Bone marrow (tissue), 2 donors: ENCODE measurements at places on chromosomes 1 and 21.
A peak's percentile ranks its signal among the peaks of the same experiment; 100 is the strongest.

- no peak for DNase-seq
These were observed 24.4 kb downstream of the TBX15 start for GRCh38 chr1:118963456-118964430.

DNA sequence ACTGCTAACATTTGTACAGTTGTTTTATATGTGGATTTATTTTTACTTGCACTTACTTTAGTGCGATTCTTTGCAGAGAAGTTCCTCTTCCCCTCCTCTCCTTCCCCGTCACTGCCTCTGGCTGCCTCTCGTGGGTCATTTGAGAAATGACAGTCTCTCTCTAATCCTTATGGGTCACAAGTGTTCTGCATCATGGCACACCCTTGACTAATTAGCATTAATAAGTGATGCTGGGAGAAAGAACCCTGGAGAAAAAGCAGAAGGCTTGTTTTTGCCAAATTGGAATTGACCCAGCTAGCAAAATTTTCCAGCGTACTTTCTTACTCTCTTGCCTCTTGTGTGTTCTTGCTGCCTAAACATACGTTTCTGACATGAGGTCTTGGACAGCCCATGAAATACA lies 301.2 kb downstream of the DUSP10 start:
- no peak for DNase-seq

DNA sequence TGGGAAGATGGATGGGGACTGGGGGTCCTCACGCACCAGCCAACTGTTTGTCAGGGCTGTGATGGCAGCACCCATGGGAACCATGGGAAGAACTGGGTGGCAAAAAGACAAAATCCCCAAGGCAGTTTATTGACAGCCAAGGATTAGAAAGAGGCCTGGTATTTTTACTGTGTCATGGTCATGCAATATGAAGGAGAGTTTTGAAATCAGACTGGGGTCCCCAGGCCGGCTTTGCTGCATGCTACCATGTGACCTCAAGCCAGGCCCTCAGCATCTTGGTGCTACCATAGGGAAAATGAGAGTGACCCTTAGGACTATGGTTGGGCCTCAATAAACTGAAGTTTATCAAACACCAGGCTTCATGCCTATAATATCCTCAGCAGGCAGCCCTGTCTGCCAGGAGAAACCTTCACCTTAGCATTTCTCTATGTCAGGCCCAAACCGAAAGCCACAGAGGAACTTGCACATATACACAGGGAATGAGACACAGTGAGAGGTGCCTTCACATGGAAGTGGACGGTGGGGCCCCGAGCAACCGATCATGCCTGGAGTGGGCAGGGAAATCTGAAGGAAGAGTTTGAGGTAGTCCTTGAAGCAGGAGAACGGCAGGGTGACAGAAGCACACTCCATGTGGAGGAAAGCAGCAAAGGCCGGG lies 203.2 kb downstream of the HIVEP3 start:
- DNase-seq, result no peak

- DNase-seq, result no peak
These were observed 1423.9 kb upstream of the PRMT6 start for GRCh38 chr1:105632342-105633196.

DNA sequence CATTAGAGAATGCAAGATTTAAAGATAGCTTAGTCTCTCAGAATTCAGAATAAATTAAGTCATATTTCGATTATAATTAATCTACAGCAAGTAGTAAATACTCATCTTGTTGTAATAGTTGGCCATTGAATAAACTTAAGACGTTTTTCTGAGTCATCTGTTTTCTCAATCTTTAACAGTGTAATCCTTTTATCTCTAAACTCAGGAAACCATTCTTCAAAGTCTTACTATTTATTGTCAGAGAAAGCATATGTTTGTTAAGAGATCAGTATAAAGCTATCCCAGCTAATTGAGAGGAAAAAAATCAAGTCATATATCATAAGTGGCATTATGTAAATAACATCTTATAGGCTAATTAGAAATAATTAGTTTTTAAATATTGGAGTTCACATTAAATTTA lies 201.2 kb upstream of the ADAMTS5 start:
- no peak for DNase-seq

GRCh38 chr21:46363698-46364097 lies 39.7 kb downstream of the PCNT start:
- no peak for DNase-seq

DNA sequence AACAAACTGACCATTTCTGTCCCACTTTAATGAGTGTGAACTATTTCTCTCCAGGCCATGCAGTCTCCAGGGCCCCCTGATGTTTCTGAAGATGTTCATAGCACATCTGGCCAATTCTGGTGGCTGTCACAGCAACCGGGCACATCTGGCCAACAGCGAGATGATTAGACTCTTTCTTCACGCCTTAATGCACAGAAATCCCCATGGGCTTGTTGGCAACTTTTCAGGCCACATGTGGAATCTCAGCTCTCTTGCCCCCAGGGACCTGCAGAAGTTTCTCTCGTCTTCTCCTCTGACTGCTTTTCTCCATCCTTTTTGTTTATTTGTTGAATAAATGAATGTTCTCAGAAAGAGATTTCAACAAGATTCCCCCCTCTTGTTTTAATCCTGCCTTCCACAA lies 71.2 kb upstream of the HMGB4 start:
- DNase-seq, result no peak

DNA sequence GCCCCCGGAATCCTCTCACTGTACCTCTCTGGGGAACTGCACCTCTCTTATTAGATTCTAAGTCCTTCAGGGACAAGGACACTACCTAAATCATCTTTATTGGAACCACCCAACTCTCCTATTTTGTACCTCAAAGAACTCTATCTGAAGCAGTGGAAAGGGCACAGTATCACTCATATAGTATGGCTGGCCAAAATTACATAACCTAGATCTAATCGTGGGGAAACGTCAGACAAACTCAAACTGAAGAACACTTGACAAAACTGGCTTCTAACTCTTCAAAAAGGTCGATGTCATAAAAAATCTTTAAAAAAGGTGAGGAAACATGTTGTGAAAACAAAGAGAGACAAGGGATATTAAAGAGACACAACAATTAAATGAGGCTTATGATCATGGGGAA lies 210.0 kb downstream of the SLC45A1 start:
- DNase-seq, result no peak

DNA sequence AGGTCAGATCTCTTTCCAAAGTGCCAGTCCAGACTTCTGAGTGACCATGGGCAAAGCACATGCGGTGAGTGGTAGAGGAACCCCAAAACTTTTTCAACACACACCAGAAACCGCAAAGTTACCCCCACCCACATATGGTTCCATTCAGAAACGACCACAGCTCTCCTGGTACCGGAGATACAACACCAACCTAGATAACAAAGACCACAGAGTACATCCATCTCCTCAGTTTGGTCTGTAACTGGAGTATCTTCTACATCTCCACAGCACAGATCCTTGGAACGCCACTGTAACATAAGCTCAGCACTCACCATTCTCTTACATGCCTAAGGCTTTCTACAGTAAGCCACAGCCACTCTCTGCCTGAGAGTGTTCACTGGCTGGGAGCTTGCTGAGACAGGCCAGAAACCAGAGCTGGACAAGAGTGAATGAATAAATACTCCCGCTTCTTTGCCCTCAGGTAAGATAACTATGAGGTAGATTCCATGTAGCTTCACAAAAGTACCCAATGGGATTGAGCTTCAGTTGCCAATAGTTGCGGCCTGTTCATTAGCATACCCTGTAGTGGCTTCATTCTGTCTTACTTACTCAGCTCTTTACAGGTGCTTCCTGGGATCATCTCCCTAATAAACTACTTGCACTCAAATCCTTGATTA lies 81.8 kb downstream of the SMYD3 start:
- DNase-seq, result no peak

DNA sequence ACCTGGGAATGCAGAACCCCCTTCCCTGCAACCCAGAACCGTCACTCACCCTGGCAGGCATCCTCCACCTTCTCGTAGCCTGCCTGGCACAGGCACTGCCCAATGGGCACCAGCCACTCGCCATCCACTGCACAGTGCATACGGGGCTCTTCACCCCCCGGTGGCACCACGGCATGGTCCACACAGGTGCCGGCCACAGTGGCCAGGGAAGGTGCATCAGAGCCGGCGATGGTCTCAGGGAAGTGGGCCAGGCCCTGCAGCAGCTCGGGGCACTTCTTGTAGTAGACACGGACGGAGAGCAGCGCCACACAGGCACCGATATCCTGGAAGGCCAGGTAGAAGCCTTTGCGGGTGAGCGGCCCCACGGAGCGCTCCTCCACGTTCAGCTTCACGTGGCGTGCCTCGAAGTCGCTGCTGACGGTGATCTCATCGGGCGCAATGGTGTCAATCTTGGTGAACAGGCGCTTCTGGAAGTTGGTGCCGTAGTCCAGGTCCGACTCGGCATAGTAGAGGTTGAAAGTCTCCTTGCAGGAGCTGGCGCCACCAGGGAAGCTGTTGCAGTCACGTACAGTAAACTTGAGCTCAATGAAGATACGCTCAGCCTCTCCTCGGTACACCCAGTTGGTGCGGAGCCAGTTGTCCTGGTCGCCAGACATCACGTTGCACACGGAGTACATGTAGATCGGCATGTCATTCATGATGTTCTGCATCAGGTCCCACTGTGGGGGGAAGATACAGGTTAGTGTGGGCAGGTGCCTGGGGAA lies 7.4 kb downstream of the EPHA2 start:
- no peak for DNase-seq

DNA sequence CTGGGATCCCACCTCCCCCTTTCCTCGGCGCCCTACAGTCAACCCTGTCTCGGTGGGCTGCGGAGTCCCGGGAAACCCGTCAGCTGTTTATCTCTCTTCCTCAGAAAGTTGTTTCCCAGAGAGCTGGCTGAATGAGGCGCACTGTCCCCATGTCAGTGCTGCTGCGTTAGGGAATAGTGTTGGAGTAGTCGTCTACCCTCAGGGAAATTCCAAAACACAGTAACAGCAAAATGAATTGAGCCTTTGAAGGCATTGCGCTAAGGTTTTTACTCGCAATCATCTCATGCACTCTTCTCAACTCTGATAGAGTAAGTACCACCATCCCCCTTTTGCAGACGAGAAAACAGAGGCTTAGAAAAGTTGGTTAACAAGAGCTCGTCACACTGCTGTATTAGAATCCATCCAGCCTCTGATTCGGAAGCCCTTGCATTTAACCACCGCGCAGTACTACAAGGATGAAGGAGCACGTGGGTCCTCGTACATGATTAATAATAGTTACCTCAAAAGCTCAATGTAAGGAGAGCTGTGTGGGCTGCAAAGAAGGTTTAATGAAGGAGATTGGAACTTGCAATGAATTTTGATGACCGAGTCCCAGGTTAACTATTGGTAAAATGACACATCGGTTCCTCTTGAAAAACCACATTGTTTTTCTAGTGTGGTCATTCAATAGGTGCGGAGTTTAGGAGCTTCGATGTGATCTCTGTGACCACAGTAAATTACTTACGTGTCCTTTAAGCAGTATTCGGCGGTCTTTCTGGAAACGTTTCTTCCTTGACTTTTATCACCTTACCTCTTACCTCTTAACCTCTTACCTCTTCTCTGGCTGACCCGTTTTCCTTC lies 788 bp upstream of the EDEM3 start:
- no peak for DNase-seq

DNA sequence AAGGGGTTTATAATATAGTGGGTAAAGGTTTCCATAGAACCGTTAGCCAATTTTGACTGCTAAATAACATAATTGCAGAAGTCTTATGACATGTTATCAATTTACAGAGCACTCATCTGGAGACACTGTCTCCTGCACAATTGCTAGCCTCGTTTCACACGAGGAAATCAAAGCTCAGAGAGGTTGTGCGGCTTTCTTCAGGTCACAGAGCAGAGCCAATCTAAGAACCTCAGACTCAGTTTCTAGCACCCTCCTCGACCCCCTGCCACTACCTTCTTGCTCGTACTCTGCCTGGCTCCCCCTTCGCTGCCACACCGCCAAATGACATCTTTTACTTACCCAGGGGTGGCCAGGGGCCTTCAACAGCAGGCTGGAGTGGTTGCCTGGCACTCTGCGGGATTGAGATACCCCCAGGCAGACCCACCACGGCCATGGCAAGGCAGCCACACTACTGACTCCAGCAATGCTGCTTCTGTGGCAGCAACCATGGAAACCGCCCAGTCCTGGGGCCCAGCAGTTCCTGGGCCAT lies 16.0 kb upstream of the CASZ1 start:
- DNase-seq, result no peak

- DNase-seq, result peak; percentile 94
These were observed 1.0 kb upstream of the S100A2 start for GRCh38 chr1:153566414-153567371.

GRCh38 chr1:107196973-107197562 lies 56.2 kb downstream of the NTNG1 start:
- DNase-seq, result no peak

GRCh38 chr21:42456457-42456856 lies 39.6 kb downstream of the RSPH1 start:
- peak; percentile 33 for DNase-seq

DNA sequence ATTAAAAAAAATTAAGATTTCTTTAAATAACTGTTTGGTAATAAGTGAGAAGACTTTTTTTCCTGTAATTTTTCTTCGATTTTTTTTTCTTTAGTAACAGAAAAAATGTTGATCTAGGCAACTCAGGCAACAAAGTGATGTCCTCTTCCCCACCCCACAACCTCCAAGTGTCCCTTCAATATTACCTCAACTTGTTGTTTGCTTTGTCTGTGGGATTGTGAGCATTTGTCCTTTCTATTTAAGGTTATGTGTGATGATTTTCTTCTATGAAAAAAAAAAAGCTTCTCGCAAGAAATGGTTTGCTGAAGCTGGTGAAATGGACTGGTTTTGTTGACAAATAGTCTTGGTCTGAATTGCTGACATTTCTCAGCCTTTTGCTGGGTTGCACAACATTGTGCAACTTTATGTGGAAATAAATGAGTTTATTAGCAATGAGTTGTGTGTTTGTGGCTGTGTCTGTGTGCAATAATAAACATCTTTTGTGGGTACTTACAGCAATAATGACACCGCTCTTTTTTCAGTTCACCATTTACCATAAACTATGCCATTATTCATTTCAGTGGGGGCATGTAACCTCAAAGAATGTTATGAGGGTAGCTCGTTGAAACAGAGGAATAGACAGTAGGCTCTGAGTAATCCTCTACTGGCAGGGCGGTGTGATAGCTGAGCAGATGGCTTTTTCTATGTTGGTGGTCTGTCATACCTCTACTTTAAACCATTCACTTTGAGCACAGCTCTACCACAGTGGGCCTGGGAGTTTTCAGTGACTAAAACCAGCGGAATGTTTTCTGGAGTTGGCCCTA lies 218.4 kb downstream of the HLX start:
- peak; percentile 52 for DNase-seq

GRCh38 chr21:44932408-44933181 lies 7.2 kb upstream of the SLX9 start:
- no peak for DNase-seq

DNA sequence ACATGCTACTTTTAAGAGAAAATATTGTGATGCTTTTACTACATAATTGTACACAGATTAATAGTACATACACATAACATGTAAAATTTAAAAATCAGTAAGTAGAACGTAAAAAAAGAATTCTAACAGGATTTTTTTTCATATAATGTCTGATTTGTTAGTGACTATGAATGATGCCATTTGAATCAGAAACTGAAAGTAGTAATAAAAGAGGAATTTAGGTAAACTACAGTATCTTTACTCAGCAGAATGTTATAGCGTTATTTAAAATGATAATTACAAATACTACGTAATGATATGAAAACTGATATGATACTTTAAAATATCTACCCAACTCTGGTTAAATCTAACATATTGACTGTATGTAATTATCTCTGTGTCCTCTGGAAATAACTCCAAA lies 116.1 kb downstream of the DENND1B start:
- no peak for DNase-seq
